ENCODE measurements at places on chromosomes 12 and 14. TPM values are rescaled to one million over a fixed set of nuclear protein-coding genes. Genes with fewer than 3 reads are reported as not detected.

Gene TAS2R14
- 2.5 TPM for total RNA-seq

Gene INSM2
- total RNA-seq, result not detected

Gene NKX2-1
- total RNA-seq, result 177 TPM

Gene EIF2S3B
- 0.52 TPM for total RNA-seq

Gene SUDS3
- total RNA-seq, result 28.8 TPM

Gene REP15
- total RNA-seq, result 4.5 TPM

- no peaks in the 10 kb centered on the region for H3K27me3 ChIP-seq
- no peak overlapping the region for H3K4me3 ChIP-seq
- DNase-seq, result no peak
Observed at GRCh38 chr14:58568322-58568721, 69.4 kb upstream of the DACT1 start.

DNA sequence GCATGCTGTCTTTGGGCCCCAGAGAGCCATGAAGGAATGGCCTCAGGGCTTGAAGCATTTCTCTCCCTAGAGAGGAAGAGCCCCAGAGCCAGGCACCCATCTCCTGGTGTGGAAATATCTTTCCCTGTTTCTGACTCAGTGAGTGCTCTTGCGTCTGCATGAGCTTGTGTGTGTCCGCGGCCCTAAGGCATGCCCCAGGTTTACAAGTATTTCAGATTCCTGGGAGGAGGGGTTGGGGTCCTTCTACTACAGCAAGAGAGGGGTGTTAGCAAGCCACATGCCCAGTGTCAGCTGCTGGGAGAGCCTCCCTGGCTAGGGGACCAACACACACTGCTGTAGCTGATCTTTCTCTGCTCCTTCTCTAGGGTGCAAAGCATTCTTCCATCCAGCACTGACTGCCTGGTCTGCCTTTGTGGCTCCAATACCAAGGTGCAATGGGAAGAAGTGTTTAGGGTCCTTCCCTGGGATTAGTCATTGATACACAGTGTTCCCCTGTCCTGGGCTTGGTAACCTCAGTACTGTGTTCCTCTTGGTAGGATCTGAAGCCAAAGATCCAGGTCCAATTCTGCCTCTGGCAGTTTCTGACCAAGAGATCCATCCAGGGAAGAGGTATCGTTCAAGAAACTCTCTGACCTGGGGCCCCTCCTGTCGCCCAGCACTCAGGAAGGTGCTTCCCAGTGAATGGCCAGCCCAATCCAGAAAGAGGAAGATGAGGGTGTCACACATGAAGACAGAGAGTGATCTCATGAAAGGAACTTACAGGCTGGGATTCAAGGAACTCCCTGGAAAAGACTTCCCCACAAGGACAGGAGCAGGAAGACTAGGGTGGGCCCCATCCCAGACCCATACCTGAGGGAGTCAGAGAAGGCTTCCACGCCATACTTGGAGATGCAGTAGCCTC, 3.1 kb downstream of the RDH16 start:
- no peaks in the 10 kb centered on the region for H3K4me1 ChIP-seq
- H3K4me3 ChIP-seq, result no peak overlapping the region
- no peaks in the 10 kb centered on the region for H3K27me3 ChIP-seq
- no peak overlapping the region for H3K27ac ChIP-seq
- H3K36me3 ChIP-seq, result no peaks in the 10 kb centered on the region

DNA sequence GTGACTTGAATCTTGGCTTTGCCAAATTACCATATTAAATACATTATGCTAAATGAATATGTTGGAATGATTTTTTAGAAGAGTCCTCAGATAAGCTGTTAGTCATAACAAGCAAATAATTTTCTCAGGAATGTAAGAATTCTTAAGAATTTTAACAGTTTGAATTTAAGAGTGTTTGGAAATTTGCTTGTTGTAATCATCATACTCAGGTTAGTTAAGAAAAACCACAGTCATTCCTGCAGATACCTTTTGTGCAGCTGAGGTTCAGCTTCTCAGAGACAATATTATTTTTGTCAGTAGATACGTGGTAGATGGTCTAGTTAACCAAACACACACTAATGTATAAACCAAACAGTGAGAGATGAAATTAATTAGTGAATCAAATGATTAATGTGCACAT, 8.9 kb downstream of the WNK1 start:
- H3K27ac ChIP-seq, result no peak overlapping the region
- DNase-seq, result no peak
- peaks cover 44% of the 10 kb centered on the region for H3K4me1 ChIP-seq
- peaks cover 7% of the 10 kb centered on the region for H3K36me3 ChIP-seq
- H3K27me3 ChIP-seq, result no peaks in the 10 kb centered on the region
- no peak overlapping the region for H3K4me3 ChIP-seq

DNA sequence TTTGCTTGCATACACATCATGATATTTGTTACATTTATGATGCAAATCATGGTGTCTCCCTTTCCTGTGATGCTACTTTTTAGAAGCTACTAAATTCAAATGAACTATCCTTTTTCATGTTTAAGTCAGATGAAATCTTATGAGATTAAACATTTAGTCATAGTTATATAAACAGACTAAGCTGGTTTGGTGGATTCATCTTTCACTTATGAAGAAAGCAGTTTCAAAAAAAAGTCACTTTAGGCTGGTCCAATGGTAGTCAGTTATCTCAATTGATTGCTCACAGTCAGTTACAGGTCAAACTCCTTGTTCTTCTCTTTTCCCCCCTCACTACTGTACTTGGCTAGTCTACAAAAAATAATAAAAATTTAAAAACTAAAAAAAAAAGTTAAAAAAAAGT, 19.7 kb downstream of the SYCP3 start:
- H3K36me3 ChIP-seq, result peaks cover 34% of the 10 kb centered on the region
- no peak overlapping the region for H3K4me3 ChIP-seq
- DNase-seq, result no peak
- H3K27ac ChIP-seq, result no peak overlapping the region
- H3K27me3 ChIP-seq, result no peaks in the 10 kb centered on the region

DNA sequence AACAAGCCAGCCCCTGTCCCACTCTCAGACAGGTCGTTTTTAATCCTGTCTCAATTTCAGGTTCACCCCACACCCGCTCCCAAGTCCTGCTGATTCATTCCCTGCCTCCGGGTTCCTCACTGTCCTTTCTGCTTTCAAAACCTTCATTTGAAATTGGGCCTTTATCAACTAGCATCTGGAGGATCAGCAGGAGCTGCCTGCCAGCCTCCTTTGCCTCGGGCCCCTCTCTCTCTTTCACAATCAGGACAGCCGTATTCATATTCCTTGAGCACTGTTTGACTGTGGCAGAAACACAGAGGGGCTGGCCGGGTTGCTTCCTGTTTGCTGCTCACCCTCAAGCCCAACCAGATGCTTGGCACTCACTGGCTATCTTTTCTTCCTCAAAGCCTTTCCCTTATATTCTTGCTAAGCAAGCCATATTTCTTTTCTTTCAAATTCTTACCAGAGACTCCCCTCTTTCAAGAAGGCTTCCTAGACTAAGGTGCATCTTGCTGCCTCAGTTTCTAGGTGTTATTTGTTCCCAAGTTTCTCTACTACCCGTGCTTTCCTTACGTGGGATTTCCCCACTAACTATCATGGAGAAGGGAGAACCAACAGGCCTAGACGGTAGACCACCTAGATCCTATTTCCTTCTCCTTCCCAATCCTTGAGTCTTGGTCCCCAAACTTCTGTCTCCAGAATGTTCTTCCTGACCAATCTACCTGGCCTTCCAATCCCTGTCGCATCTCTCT, 3.0 kb downstream of the GALNT6 start:
- no peak for DNase-seq
- no peaks in the 10 kb centered on the region for H3K36me3 ChIP-seq
- no peaks in the 10 kb centered on the region for H3K27me3 ChIP-seq
- H3K4me3 ChIP-seq, result no peak overlapping the region
- H3K27ac ChIP-seq, result no peak overlapping the region

- H3K27ac ChIP-seq, result no peak overlapping the region
- H3K4me3 ChIP-seq, result no peak overlapping the region
- DNase-seq, result no peak
- no peaks in the 10 kb centered on the region for H3K36me3 ChIP-seq
Observed at GRCh38 chr12:94798113-94798512, 147.8 kb upstream of the TMCC3 start.

GRCh38 chr12:43425361-43425760, 126.6 kb downstream of the ADAMTS20 start:
- no peak overlapping the region for H3K4me3 ChIP-seq
- no peak for DNase-seq
- no peaks in the 10 kb centered on the region for H3K4me1 ChIP-seq
- no peaks in the 10 kb centered on the region for H3K36me3 ChIP-seq

DNA sequence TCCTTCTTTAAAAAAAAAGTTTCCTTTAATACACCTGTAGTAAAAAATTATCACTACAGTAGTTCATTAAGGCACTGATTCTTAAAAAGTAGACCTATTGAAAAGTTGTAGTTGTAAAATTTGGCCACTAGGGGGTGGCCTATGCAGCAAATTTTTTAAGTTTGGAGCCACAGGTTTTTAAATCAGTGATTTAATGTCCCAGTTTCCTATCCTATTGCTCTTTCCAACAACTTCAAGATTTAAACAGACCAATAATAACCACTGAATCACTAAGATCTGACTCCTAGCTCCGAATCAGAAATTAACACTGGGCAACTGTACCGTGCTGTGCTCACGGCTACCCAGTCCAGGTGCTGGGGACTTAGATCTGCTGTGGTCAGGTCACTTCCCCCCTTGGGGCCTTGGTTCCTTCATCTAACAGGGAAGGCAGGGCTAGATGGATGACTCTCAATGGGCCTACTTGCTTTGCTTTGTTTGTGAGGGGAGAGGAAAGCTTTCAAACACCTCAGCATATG, 279.3 kb downstream of the MED13L start:
- H3K36me3 ChIP-seq, result peaks cover 63% of the 10 kb centered on the region
- no peak for DNase-seq
- H3K27ac ChIP-seq, result no peak overlapping the region
- H3K27me3 ChIP-seq, result no peaks in the 10 kb centered on the region
- H3K4me3 ChIP-seq, result no peak overlapping the region
- H3K4me1 ChIP-seq, result peaks cover 5% of the 10 kb centered on the region

- peak; percentile 77 for DNase-seq
- peak overlapping the region; percentile 90 for H3K27ac ChIP-seq
- no peak overlapping the region for H3K4me3 ChIP-seq
- no peaks in the 10 kb centered on the region for H3K27me3 ChIP-seq
- H3K4me1 ChIP-seq, result peaks cover 52% of the 10 kb centered on the region
Observed at GRCh38 chr12:93813972-93814821, 137.0 kb downstream of the CRADD start.
